ENCODE measurements at places on chromosomes 7 and 10.

DNA sequence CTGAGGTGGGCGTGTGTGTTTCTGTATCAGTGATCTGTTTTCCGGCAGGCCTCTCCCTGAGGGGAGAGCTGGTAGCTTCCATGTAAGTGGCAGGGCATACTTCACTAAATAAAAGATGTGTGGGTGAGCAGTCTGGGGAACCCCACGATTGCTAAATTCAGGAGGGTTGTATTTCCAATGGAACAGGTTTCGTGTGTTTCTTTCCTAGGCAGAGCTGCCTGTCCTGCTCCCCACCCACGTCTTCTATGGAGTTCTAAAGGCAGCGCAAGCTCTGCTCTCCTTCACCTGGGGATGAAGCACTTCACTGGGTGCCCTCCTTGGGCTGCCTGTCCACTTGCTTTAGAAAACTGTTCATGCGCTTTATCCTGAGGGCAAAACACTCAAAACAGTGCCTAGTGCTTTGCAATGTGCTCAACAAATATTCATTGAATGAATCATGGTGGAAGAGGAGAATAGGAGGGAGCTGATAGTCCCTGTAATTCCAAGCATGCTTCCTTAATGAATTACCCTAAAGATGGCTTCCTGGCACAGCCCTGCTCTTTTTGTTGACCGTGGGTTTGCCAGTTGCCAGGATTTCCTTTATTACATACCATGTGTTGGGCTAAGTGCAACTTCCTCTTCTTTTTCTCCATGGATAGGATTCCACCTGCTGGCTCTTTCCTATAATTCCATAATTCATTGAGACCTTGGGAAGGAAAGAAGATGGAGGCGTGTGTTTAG is 50.6 kb upstream of the SRPK2 start:
- peak; percentile 44 for DNase-seq

DNA sequence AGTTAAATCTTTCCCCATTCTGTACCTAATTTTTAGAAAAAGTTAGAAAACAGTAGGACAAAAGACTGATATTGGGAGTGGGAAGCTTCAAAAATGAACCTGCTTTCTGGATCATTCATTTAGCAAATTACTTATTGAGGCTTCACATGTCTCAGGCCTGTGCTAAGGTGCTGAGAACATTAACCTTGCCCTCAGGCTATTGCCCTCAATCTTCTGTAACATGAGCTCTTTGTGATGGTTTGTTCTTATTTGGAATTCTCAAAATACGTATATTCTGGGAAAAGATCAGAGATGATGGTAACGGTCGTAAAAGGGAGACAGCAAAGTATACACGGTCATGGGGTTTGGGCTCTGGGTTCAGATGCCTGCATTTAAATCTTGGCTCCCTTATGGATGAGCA is 39.5 kb upstream of the PRKG1 start:
- DNase-seq: no peak

DNA sequence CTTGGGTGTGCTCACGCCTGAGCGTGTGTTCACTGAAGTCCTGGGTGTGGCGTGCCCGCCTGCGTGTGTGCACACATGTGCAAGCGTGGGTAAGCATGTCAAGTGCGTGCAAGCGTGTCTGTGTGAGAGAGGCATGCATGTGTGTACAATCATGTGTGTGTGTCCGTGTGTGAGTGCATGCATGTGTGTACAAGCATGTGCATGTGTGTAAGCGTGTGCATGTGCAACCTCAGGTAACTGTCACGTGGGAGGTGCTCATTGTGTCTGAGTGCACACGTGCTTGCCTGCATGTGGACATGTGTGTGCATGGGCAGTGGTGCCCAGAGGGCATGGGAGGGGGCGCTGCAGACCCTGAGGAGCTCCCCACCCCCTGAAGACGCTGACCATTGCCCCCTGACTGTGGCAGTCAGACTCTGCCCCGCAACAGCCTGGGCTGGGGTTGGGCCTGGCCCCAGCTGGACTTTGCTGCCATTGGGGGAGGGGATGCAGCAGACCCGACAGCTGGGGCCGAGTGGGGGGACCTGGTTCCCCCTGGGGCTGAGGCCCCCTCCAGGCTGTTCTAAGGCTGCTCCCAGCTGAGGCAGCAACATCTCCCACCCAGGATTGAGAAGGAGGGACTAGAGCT is 88.1 kb downstream of the UNCX start:
- DNase-seq: no peak

DNA sequence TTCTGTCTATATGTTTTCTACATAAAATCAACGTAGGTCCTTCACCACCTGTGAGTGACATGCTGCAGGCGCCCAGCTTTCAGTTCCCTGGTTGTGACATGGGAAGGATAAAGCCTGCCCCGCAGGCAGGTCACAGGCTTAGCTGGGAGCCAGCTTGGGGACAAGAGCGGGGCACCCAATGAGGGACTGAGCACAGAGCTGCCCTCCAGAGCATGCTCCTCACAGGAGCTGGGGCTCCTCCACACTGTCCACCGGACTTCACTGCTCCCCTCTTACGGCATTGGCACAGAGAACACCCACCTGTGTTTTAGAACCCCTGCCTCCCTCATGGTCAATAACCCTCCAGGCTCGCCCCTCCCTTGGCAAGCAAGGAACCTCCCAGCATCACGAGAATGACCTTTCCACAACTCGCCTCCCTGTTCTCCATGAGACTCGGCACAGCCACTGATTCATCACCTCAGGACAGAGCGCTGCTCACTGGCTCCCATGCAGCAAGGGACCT is 187.1 kb downstream of the TNS3 start:
- no peak for DNase-seq

DNA sequence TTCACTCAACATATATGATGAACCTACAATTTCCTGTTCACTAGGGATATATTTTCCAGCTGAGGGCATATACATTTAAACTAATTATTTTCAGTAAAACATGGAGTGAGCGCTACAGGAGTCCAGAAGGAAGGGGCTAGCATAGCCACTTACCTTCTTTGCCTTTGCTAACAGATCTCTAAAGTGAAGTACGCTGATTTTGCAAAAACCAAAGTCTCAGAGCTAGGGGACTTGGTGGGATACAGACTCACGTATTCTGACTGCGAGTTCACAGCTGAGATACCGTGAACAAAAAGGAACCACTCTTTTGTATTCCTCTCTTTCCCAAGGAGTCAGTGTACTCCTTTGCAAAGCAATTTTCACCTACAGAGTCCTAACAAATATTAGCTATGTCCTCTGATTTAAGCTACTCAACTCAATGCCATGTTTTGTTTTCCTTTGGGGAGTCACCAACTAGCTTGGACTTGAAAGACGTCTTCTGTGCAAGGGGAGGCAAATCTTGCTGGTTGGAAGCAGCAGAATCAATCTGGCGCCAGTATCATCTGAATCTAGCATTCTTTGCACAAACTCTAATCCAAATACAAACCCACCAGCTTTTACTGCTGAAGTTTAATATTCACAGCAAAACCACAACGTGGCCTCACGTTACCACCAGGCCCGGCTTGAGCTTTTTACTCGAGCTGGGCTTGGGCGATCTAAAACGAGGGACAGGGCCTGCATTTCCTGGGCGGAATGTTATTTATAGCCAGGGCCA is 657 bp downstream of the CDNF start:
- peak; percentile 54 for DNase-seq

DNA sequence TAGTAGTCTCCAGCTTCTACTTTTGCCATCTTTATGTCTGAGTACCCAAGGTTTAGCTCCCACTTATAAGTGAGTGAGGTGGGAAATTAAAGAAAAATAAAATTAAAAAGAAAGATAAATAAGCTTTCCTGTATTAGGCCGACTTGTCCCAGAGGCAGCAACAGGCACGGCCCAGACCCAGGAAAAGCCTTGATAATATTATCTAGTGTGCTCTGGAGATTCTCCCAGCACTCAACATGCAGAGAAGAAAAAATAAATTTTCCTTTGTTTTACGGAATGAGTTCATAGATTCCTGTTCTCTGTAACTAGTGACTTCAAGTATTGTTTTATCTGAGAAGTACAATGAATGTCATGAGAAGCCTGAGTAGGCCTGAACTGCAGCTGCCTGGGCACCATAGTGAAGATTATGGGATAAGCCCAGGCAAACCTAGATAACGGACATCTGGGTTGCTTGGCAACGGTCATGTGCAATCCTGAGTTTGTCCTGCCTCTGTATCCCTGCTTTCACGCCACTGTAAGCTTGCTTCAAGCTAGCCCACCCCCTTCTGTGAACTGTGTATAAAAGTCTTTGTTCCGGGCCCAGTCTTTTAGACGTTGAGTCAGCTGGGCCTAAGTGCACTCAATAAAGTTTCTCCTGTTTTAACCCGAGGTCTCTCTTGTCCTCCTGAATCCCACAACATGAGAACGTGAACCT is 6.4 kb downstream of the ATE1 start:
- no peak for DNase-seq

GRCh38 chr10:110512461-110513187 is 14.9 kb downstream of the DUSP5 start:
- no peak for DNase-seq

DNA sequence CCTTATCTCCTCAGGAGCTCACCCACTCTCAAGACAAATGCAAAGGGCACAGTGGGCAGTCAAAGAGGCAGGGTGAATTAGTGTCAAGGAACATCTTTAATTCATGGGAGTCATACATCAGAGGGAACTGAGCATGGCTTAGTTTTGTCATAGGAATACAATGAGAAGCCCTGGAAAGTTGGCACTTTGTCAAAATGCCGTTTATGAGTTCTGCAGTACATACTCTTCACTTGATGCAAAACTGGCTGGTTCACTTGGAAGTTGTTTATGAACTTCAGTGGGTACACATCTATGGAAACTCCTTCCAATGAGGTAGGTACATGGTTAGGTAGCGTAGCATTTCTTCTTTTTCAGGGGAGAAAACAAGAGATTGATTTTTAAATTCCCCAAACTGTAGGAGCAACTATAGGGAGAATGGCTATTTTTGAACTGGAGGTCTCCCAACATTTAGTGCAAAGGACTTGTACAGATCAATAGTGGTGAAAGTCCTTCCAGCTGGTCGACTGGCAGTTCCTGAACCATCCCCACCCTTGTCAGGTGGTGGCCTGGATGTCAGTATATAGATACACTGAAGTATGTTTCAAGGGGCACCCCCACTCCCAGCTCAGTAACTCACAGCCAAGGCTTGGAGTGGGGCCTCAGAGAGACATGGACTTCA is 580.5 kb downstream of the REEP3 start:
- DNase-seq: no peak

DNA sequence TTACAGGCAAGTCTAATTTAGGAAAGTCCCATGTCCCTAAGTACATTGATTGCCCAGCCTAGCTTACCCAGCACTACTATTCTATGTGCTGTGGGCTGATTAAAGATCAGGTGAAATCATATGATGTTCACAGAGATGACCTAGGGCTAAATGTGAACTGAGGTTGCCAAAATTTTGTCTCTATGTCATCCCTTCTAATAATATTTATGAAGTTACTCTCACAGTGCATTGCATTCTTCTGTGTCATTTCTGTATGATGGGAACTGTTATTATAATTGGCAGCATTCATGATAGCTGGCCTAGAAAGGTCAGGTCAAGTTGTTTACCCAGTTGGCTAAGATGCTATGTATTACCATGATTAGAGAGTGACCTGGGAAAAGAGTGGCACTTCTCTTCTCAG is 2.8 kb upstream of the PDK4 start:
- DNase-seq: no peak

DNA sequence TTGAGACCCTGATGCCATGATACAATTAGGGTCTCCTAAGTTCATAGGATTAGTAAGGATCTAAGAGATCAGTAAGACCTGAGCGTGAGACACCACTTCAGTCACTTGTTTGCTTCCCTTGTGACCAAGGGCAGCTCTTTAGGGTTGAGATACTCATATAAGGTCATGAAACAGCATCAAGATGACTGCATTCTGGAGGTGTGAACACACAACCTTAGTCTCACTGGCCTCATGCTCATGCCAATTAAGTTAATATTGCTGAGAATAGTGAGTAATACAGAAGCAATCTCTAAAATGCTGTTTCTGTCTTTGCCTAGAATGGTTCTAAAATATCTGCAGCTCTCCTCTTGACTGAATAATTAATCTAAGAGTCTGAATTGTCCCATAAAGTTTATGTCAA is 39.6 kb upstream of the KLHL7 start:
- DNase-seq: no peak

DNA sequence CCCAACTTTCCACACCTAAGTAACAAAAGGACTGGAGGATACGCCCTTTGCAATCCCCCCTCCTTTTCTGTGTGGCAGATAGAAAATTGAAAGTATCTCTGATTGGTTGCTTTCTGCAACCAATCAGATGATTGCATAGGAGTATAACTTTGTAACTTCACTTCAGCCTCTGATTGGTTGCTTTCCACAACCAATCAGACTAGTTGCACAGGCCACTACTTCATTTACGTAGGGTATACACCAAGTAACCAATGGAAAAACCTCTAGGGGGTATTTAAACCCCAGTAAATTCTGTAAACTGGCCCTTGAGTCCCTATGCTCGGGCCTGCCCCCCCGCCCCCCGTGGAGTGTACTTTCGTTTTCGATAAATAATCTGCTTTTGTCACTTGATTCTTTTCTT is 1080.4 kb downstream of the CNTNAP2 start:
- DNase-seq: no peak

GRCh38 chr7:24799506-24799905 is 42.2 kb upstream of the GSDME start:
- DNase-seq: no peak

GRCh38 chr10:89352802-89353201 is 25.0 kb downstream of the IFIT3 start:
- no peak for DNase-seq
